Karpas-422 (cell line): ENCODE measurements at places on chromosomes 2 and 18.

DNA sequence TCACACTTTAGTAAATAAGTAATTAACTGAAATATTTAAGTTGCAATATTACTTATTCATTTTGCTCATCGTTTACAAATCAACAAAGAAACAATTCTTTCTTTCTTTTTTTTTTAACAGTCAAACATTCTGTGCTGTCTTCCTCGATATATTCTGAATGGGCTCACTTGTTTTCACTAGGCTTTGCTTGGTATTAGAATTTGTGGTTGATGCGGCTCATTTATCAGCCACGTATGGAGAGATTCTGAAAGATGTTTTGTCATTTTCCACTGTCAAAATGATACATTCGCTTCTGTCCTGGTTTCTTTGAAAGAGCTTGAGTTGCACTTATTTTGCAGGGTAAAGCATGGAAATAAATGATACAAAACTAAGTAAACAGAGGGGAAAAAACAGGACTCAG is 323.7 kb downstream of the LRRTM1 start:
- no peak for DNase-seq

GRCh38 chr2:15920696-15921095 is 19.7 kb upstream of the MYCN start:
- no peak for DNase-seq

DNA sequence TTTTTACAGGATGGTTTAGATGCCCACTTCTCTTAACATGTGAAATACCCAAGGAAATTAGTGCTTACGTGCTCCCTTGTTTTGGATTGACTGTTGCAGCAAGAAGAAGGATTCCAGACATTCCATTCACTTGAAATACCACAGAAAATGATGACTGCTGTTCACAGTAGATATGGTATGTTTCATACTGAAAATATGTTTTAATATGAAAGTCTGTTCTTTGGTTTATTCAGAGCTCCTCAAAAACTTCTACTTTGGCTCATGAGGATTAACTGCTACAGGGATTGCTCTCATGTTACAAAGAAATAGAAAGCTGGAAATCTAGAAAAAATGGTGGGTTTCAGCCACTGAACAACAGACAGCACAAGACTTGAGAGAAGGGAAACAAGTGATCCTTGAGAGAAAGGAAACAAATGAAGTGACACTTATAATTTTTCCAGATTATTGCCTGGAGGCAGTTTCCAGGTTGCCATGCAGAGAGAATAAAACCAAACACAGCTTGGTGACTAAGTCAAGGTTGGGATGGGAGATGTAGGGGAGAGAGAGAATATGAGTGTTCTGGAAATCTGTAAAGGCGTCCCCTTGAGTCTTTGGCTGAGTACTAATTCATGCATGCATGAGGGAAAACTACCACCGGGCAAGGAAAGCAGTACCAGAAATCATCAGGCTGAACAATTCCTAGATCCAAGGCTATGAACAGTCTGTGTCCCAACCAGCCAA is 348.1 kb downstream of the CLIP4 start:
- no peak for DNase-seq

GRCh38 chr2:188159484-188159883 is 132.2 kb upstream of the GULP1 start:
- no peak for DNase-seq

GRCh38 chr2:40371525-40372282 is 80.2 kb downstream of the SLC8A1 start:
- no peak for DNase-seq

DNA sequence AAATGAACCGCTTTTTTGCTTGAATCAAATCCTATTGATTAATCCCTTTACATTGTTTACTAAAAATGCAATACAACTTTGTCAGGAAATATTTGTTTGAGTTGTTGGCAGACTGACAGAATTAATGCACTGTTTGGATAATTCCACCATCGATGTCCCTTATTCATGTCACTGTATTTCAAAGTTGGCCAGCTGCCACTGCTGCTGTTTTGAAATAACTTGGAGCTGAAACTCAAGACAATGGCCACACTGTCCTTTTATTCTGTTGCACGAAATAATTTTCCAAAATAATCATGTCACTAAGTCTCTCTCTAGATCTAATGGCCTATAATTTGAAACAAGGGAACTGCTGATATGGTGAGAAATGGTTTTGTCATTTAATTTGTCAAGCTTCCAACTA is 55.2 kb upstream of the PAX3 start:
- DNase-seq: no peak

DNA sequence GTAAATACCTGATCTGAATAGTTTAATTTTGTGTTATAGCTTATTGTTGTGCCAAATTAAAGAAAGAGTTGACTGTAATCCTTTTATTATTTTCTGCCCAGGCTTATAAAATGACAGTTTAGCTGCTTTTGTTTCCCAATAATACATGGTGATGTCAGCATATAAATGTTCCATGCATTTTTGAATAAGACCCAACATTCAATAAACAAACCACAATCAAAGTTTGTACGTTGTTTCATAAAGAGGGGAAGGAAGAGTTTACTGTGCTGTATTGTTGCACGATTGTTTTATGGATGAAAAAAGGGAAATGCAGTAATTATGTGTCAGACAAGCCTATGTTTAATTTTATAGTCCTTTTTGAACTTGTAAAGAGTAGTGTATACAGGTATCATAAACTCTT is 177.2 kb upstream of the SCN7A start:
- no peak for DNase-seq

DNA sequence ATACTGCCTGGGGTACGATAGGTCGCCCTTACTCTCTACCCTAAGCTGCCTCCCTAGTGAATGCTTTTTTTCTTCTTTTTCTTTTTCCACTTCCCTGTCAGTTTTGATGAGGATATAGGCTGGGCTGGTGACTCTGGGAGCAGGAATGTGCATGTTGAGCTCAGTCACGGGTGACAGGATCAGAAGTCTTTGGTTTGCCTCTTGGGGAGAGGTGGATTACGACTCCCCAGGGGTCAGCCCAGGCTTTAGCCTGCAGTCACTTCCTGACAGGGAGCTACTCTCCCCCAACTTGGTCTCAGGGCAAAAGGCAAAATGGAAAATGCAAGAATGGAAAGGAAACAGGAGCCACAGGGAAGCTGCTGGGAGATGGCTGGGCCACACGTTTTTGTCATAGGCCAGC is 57.3 kb downstream of the THNSL2 start:
- DNase-seq: no peak

GRCh38 chr2:104758199-104758620 is 95.7 kb upstream of the POU3F3 start:
- no peak for DNase-seq

DNA sequence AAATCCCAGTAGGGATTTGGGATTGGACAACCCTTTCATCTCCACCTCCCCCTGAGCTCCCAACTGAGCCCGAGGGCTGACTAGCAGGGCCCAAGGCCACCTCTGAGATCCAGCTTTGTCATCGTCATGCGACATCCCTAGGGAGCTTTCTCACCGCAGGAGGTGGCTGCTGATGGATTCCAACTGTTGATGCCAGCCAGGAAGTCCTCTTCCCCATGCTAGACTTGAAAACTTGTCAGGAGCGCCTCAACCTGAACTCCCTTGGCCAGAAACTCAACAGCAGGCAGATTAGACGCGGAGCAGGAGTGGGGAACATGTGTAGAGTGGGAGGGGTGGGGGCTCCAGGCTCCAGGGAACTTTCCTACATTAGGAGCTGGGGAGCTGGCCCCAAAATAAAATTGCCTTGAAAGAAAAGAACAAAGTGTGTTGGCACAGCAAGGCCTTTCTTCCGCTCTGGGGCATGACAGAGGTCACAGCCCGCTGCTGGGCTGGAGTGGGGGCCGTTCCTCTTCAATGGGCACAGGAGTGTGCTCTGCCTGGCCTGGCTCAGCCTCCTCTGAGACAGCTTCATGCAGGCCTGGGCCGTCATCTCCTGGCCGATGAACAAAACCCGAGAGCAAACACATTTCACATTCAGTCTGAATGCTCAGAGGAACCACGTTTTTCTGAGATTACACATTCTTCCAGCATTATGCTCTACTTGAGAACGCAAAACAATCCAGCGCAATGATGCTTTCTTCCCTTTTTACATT is 34.5 kb downstream of the EMILIN2 start:
- no peak for DNase-seq

DNA sequence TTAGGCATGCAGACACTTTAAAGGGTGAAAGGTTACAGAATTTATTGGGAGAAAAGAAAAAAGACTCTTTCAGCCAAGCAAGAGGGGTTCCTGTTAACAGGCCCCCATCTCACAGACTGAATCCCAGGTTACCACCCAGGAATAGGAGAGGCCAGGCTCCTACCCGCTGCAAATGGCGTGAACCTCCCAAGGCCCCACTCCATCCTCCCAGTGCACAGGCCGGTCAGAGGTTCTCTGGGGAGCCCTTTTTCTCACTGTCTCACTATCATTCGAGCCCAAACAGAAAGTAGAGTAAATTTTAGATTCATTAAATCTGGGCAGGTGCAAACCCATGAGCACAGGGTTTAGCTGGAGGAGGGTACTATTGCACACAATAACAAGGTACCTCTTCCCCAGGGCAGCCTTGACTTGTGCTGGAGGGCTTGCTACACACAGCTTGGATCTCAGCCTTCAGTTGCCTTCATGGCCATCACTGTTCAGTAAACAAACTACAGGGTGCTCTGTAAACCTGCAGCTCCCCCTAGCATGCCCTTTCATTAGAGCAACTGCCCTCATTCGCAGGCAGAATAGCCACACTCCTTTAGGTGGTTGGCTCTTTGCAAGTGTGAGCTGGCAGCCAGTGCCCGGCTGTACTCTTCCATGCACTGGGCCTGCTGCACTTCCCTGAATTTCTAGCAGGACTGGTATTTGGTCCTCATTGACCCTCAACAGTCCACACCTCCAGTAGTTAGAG is 7.3 kb upstream of the PLEK start:
- peak; percentile 87 for DNase-seq

DNA sequence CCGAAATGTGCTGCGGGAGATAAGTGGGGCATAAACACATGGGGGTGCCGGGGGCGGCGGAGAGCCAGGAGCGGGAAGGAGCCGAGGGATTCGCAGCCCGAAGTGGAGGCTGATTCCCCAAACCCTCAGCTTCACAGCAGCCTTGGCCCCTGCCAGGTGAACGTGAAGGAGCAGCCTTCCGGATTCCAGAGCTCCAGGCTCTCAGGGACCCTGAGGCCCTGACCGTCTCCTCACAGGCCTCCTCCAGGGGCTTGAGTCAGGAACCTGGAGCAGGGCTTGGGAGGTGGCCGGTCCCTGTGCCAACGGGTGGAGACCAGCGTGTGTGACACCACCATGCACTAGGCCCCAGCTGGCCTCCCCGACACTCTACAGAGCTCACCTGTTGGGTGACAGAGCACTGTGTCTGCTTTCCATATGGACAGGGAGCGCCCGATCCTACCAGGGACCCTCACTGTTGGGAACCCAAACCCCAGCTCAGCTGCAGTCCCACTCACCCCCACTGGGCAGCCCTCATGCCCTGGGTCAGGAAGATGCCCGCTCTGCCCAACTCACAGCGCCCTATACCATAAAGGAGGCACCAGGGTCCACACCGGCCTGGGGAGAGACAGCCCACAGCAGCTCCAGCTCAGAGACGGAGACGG is 117.6 kb upstream of the OTOS start:
- DNase-seq: no peak

DNA sequence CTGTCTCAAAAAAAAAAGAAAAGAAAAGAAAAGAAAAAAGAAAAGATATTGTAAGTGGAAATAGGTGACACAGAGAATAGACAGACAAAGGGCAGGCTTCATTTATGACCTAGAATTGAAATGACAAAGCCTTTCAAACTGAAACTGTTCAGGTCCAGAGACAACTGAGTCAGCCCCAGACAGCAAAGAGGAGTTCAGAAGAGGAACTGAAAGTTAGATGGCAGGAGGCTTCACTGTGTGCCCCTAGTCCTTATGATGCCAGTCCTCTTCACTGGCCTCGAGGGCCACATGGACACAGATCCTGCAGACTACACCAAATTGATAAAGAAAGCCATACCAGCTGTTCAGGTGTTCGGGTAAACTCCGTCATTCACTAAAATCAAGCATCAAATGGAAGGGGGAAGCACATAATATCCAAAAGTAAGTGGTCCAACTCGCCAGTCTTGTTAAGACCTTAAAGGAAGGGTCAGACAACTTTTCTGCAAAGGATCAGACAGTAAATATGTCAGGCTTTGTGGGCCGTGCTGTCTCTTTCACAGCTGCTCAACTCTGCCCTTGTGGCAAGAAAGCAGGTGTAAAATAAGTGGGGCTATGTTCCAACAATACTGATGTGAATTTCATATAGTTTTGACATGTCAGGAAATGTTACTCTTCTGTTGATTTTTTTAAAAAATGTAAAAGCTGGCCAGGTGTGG is 231.9 kb upstream of the MGAT5 start:
- DNase-seq: no peak

DNA sequence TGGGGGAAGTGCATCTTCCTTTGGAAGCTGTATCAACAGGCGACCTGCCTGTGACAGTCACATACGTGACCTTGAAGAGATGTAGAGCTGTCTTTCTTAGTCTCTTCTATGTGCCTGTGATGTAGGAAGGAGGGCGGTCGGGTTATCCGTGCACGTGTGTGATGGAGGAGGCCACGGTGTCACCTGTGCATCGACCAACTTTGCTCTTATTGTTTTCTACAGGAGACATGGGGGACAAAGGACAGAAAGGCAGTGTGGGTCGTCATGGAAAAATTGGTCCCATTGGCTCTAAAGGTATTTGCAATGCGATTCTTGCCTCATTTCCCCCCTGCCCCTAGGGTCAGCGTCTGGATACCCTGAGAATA is 20.7 kb upstream of the ALLC start:
- DNase-seq: no peak

- no peak for DNase-seq
Measured at GRCh38 chr2:65782996-65783650, 350.7 kb upstream of the SPRED2 start.

DNA sequence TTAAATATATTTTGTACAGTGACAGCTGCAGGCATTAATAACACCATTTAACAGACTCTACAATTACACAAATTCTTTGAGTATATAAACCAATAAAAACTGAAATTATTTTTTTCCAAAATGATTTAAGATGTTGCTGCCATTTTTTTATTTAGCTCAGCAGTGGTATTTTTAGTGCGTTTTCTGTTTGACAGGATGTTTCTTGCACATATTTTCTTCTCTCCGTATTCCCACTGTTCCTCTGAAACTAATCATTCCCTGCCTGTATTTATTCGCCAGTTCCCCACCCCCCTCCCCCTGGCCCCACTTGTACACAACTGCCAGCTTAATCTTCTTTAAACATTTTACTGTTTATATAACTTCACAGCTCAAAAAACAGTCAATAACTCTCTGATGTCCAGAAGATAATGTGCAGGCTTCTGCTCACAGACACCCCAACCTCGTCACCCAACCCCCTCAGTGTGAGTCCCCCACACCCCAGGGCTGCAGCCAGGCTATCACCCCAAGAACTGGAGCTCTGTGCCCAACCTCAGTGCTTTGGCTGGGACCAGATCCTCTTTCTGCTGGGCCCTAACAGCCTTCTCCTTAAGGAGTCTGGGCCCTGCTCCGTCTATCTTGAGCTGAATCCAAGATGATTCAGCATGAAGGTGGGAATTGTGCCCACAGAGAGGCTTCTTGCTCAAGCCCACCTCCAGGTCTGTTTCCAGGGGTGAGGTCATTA is 41.6 kb upstream of the MAP4K4 start:
- no peak for DNase-seq

- DNase-seq: no peak
Measured at GRCh38 chr2:172446474-172447063, 19.2 kb downstream of the ITGA6 start.

GRCh38 chr18:47204908-47205522 is 28.9 kb upstream of the IER3IP1 start:
- DNase-seq: peak; percentile 85
